Effector CD4-positive, alpha-beta T cell (primary cell): ENCODE measurements at places on chromosomes 1 and 21.

GRCh38 chr1:61277121-61277690 lies 194.8 kb downstream of the NFIA start:
- DNase-seq, result no peak

- DNase-seq, result no peak
Measured at GRCh38 chr1:10514490-10515235, 39.9 kb downstream of the PEX14 start.

DNA sequence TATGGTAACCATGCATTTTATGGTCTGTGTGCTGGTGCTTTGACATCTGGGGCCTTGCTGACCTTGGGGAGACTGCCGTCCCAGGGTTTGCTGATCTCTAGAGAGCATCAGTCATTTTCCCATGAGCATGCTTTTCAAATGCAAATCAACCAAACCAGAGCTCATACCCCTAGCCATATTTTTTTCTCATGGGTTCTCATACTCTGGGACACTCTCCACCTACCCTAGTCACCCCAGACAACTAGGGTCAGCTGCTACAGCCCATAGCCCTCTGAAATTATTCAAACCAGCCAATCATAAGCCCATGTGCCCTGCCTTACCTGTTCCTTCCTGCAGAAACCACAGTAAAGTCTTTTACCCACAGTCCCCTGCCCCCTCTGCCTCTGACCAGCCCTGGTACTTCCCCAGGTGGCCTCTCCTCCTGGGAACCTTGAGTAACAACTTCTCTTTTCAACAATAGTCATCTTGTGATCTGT lies 132.0 kb downstream of the MAP3K21 start:
- DNase-seq, result no peak

GRCh38 chr1:54583871-54584270 lies 35.8 kb downstream of the ACOT11 start:
- DNase-seq, result no peak

DNA sequence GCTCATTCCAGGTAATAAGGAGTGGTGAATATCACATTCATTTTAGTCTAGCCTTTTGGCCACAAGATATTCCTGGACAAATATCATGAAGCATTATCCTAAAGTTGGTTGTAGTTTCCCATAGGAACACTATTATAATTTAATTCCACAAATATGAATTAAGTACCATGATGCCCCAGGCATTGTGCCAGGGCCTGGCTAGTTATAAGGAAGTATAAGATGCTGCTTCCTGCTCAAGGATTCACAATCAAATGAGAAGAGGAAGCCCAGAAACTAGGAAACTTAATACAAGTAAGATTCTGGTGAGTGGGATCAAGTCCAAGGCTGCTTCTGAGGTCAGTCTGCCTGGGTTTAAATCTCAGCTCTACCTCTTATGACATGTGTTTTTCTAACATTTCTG lies 30.6 kb upstream of the ZP4 start:
- DNase-seq, result no peak

DNA sequence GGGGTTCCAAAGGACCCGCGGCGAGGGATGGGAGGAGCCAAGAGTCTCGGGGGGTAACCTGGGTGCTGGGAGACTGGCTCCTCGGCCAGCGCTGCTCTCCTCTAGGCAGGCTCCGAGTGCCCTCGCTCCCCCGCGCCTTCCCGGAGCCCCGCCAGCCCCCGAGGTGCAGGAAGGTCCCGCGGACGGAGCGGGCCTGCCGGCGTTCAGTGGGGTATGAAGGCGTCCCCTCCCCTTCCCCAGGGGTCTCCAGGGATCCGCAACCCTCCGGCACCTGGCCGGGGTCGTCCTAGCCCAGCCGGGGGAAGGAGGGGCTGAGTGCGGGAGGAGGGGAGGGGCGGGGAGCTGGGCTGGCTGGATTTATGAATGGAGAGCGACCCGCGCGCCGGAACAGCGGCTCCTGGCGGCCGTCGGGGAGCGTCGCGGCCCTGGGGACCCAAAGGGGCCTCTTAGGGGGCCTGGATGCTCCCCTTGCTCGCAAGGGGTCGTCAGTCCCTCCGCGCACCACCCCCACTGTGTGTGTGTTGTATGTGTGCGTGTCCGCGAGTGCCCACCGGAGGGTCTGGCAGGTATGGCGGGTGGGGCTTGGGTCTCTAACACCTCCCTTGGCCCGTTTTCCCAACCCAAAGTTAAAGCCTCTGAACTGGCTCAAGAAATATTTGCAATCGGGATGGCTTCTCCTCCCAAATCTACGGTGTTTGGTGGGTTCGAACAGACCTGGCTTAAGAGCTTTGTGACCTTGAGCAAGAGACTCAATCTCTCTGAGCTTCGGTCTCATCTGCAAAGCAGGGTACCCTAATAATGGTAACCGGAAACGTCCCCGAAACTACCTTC lies 642 bp downstream of the HCRTR1 start:
- DNase-seq, result peak; percentile 16

DNA sequence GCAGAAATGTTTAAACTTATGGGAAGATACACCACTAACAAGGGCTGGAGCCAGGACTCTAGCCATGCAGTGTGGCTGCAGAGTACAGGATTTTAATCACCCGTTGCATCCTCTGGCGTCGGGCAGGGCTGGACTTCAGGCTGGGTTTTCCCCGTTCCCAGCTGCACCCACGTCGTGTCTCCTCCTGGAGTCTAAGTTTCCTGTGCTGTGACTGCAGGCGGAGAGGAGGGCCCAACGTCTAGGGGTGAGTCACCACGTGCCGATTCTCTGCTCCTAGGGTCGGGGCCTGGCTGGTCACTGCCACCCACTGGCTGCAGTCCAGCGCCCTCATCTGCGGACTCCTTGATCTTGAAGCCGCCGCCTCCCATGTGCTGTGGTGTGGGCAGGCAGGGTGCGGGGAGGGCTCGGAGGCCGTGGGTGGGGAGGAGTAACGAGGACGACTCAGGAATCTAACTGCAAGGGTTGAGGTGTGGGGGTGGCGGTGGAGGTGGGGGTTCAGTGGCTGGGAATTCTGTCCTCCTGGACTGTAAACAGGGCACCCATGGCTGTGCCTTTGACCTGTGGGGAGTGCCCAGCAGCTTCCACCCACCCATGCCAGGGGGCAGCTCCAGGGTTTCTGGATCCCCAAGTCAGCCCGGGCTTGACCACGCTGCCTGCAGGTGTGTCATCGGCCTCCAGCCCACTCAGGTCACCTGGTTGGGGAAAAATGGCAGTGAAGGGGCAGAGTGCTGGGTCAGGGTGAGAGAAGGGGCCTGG lies 77.8 kb downstream of the ALPL start:
- DNase-seq, result no peak

- DNase-seq, result no peak
Measured at GRCh38 chr1:192489748-192490147, 85.8 kb upstream of the RGS1 start.

DNA sequence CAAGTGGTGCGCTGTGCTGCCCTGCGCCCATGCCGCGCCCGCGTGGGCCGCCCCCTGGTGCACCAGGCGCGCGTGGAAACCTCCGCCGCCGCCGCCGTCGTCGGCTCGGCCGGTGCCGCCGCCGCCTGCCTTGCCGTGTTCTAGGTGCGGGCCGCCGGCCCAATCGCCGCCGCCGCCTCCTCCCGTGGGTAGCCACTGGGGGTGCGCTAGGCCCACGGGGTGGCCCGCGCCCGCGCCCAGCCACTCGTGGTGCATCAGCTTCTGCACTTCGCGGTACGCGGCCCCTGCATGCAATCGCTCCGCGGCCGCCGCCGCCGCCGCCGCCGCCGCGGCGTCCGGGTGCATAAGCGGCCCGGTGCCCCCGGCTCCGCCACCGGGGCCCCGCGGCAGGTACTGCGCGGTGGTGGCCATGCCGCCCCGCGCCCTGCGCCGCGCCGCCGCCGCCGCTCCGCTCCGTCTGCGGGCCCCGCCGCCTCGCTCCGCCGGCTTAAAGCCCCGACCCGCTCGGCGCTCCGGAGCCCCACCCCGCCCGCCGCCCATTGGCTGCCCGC lies at the start of gene POU3F1:
TSS of gene POU3F1 (minus strand) at position 461 of the 551 bp plus-strand sequence. CDS start at position 411, 50 bp downstream.
- DNase-seq, result no peak
